GM12864 (cell line): ENCODE measurements at places on chromosomes 7 and 10.

DNA sequence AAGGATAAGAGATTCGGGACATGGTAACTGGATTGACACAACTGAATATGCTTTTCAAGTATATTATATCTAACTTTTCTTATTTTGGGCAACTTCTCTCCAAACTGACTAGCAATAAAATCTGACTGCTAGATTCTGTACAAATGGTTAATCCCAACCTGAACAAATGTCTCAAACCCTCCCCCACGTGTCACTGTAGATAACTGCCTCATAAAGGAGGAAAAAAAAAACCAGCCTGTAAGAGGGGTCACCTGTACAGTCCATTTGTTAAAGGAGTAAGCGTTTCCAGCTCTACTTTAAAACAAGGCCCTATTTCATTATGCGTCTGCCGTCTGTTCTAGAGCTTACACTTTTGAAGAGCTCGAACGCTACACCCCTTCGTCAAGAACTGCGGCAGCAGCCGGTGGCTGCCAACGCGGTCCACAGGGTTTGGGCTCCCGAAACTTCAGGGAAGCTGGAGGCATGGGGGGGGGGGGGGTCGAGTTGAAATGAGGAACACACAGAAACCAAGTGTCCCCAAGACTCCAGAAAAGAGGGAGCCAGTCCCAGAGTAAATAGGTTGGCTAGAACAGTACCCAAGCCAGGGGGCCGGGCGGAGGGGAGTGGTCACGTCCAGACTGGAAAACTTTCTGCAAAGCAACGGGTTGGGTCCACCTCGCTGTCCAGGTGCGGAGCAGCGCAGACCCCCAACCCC lies 492 bp downstream of the COG5 start:
- no peak for DNase-seq

- DNase-seq = no peak
These were observed 69.6 kb upstream of the GATA3 start for GRCh38 chr10:7984896-7985295.

- DNase-seq = no peak
These were observed 130.3 kb downstream of the NRF1 start for GRCh38 chr7:129741743-129742213.

GRCh38 chr7:95481271-95482165 lies 4.2 kb upstream of the ASB4 start:
- no peak for DNase-seq

DNA sequence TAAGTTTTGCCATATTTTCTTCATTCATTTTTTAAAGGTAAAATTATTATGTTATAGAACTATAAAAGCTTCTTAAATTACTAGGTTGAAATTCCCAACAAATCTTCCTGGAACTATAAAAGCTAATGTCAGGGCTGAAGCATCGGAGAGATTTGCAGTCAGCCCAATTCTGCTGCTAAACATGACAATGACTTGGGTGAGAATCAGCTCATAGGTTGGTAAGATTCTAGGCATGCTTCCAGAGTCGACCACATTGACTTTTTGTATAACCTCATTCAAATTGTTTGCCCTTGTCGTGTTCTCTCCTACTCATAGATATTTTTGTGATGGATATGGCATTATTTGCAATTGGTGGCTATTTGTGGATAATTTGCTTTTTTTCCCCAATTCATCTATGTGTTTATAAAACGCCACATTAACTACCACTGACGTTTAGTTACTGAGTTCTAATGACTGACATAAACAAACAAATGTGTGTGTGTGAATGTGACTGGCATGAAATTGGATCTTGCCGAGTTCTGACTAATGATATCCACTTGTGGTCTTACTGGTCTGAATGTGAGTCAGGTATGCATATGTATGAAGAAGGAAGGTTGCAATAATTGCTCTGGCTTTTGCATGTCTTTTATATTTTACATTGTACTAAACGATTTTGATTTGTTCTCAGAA lies 579.8 kb downstream of the PARD3 start:
- DNase-seq = no peak

GRCh38 chr7:129013048-129013724 lies 41.7 kb downstream of the TNPO3 start:
- no peak for DNase-seq

DNA sequence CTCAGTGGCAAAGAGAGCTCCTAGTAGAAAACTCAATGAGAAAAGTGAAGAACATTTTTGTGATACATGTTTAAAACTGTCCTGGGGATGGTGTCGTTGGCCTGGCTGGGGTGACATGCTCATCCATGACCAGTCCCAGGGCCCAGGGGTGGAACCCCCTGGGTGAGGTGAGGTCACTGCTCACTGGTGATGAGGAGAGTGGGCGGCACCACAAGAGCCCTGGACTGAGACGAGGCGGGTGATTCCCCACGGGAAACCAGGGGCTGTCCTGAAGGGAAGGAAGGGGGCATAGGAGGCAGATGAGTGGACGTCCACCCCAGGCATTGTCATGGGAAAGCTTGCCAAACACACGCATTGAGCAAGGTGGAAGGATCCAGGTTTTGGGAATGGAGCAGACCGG lies 54.6 kb downstream of the HTR5A start:
- no peak for DNase-seq

- no peak for DNase-seq
These were observed 15.8 kb upstream of the MYL10 start for GRCh38 chr7:101644879-101645278.

DNA sequence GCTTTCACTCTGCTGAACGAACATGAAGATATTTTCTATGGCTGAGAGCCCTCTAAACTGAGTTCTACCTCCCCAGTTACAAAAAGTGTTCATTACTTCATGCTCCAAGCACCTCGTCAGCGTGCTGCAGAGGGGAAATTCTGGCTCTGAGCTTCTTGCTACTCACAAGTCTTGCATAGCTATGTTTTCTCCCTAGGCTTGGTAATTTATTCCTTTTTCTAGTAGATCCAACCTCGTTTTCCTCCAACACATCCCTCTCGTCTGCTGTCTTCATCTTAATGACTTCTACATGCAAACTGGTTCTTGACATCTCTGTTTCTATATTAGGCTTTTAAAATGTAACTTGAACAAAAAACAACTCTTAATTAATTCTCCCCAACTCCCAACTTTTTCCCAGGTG lies 1034.5 kb downstream of the REEP3 start:
- DNase-seq = no peak

GRCh38 chr10:102188298-102188940 lies 36.2 kb downstream of the NOLC1 start:
- DNase-seq = no peak

DNA sequence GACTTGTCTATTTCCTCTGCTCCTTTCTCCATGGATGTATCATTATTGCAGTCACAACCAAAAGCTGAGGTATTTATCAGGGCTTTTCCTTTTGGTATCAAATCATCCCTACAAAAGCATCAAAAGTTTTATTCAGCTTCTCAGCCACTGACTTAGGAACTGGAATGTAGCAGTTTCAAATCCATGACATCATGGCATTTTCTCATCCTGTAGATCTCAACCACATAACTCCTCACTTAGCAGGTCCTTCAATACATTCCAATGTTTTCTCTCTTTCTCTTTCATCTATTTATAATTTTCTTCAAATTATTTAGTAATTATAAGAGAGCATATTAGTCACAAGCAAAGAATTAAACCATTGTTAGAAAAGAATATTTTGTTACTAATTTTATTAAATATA lies 537.4 kb upstream of the SORCS1 start:
- no peak for DNase-seq

DNA sequence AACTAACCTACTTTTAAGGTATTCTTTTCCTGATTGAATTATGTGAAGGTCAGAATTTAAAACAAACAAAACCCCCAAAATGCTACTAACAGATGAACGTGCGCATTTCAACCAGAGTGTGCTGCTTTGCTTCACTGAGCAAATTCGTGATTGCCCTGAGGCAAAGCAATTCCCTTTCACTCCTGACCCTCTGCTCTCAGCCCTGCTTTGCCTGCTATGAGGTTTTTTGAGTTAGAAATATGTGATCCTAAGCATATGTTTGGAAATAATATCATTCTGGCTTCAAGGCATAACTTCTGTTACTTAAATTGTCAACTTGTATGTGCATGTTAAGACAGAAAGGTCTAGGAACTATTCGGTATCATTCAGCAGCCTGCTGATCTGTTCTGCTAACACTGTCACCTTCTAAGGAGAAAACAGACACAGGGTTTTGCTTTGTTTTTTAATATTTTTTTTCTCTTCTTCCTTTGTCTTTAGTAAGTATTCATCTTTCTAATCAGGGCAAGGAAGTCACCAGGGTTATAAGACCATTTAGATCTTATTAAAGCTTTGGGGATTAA lies 124.2 kb downstream of the GNAT3 start:
- DNase-seq = no peak

DNA sequence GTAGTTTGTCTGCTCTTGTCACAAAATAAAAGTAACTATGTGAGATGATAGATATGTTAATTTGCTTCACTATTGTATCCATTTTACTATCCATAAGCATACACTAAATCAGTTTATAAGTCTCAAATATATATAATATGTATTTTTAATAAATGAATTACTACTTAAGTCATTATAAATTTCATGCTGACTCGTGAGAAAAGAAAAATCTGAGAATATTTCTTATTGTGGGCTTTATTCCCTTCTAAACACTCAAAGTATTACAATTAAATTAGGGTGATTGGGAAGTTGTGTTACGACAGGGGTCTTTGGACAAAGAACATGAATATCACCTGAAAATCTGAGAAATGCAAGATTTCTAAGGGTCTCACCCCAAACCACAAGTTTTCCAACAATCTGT lies 48.7 kb upstream of the RELN start:
- DNase-seq = no peak

GRCh38 chr7:15889507-15889906 lies 203.0 kb upstream of the MEOX2 start:
- DNase-seq = no peak

GRCh38 chr10:93447970-93448369 lies 34.2 kb downstream of the MYOF start:
- no peak for DNase-seq

DNA sequence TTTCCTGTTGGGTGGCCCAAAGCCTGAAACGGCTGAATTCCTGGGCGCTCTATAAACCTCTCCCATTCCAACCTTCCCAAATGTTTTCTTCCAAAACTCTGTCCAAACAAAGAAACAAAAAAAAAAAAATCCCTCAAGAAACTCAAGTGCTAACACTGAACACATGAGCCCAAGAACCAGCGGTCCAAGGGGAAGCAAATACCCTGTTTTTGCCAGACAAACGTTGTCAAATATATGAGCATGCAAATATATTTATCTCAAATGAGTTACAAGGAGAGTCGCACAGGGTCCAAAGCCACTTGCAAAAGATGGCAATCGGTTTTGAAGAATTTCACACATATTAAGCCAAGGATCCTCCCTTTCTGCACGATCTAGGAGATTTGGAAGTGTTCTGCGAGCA lies 23.3 kb upstream of the EMX2 start:
- DNase-seq = no peak

- no peak for DNase-seq
These were observed 58.7 kb downstream of the DNAJC1 start for GRCh38 chr10:21944727-21945386.

DNA sequence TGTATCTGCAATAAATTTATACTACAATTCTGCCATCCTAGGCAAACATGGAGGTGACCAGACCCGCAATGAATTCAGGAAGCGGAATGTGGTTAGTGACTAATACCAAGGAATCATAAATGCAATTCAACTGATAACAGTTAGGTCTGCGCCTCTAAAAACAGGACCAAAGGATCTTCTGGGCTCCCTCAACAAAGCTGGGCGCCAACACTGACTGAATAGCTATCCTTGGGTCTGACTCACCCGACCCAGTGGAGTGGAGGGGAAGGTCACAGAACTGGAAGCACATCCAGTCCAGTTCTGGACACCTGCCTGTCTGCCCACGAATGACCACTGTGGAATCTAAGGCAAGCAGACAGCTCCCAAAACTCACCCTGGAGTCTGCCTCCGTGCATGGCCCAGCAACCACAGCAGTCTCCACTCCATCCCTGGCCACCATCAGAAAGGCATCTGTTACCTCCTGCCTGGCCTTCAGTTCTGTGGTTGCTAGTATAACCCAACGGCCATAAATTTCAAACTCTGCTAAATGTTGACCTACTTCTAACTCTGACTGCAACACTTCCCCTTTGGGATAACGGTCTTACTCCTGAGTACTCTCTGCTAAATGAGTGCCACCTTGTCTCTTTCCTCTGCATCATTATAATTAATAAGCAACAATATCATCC lies 43.0 kb upstream of the DLX6 start:
- no peak for DNase-seq

- no peak for DNase-seq
These were observed 17.3 kb downstream of the GRID2IP start for GRCh38 chr7:6533893-6534495.

DNA sequence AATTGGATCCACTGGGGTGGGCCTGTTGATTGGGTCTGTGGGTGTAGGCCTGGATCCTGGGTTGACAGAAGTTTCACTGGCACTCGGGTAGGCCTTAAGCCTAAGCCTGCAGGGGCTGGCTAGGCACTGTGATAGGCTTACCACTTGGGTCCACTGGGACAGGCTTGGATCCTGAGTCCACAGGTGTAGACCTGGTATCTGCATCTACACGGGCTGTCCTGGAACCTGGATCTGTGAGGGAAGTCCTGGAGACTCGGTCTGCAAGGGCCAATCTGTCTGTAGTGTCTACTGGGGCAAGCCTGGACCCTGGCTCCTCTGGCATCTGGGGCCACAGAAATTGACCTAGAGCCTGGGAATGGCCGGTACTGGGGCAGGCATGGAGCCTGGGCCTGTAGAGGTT lies 219.0 kb upstream of the NRG3 start:
- no peak for DNase-seq

GRCh38 chr7:138837627-138838026 lies 39.6 kb upstream of the ATP6V0A4 start:
- DNase-seq = no peak

DNA sequence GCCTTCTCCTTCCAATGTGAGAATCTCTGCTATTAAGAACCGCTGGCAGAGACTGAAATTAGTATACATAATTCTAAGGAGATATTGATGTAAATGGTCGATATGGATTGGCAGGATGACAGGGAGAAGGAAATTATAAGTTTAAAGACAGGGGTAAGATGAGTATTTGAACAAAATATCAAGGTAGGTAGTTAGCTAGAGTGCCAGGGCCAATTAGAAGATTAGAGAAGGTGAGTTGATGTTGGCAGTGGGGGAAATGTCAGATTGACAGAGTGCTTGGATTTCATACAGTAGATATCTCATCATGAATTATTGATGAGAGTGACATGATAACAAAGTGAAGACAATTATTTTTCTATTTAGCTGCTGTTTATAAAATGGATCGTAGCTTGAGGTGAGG lies 74.1 kb downstream of the BTRC start:
- no peak for DNase-seq
